Suprapubic skin (tissue), 4 donors: ENCODE measurements at places on chromosomes 6 and 20. TPM values are rescaled to one million over a fixed set of nuclear protein-coding genes. Genes with fewer than 3 reads are reported as not detected.

DNA sequence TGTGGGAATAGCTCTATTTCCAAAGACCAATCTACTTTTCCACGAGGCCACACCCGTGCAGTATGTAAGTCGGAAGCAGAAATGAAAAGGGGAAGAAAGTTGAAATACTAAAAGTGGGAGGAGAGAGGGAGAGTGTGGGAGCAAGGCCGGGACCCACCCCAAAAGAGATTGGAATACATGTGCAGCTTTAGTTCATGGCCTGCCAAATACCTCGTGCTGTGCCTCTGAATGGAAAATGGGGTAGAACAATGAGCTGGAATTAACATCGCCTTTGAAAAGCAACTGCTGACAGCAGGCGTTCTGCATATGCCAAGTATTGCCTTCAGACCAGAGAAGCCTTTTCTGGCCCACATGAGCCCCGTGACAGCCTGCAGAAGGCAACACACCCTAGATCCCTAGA, 155.6 kb downstream of the CD83 start:
- H3K27me3 ChIP-seq, result no peaks in the 10 kb centered on the region
- H3K4me1 ChIP-seq, result peaks cover 52% of the 10 kb centered on the region
- no peaks in the 10 kb centered on the region for H3K36me3 ChIP-seq
- no peak for DNase-seq
- no peak overlapping the region for H3K4me3 ChIP-seq
- H3K27ac ChIP-seq, result no peak overlapping the region

- H3K27ac ChIP-seq, result no peak overlapping the region
- H3K36me3 ChIP-seq, result no peaks in the 10 kb centered on the region
- no peaks in the 10 kb centered on the region for H3K27me3 ChIP-seq
Observed at GRCh38 chr6:2522521-2522920, 228.2 kb downstream of the MYLK4 start.

- no peaks in the 10 kb centered on the region for H3K4me1 ChIP-seq
- no peaks in the 10 kb centered on the region for H3K27me3 ChIP-seq
- no peak overlapping the region for H3K4me3 ChIP-seq
Observed at GRCh38 chr20:51612896-51613295, 70.4 kb upstream of the NFATC2 start.

The RPS21 gene
- total RNA-seq, result 1,604 TPM

DNA sequence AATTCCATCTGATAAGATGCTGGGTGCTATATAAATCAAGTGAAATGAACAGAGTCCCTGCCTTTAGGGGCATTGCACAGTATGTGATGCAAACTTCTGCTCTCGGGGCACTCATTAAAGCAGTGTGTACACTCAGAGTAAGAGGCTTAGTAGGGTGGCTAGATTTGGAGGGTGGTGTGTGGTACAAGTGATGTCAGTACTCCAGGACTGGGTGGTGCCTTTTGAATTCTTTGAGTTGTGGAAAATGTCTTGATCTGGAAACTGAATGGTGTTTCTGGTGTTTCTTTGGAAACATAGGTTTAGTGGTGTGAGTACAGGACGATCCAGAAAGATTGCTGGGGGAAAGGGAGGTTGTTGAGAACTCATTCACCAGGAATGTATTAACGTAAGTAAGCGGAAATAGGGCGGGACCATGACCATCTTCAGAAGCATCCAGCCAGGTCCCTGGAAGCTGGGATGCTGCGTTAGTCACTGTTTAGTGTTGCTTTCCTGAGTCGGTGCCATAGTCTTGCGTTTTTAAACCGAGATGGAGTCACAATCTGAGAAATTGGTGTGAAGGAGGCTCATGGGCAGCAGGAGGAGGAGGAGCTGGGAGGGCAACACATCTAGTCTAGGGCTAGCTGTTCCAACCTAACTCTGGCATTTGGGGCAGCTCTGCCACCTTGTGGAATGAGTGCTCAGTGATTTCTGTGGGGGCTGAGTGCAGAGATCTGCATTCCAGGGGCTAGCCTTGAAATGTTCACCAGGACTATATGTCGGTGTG, 70.3 kb downstream of the SCAND1 start:
- H3K27me3 ChIP-seq, result no peaks in the 10 kb centered on the region
- peak overlapping the region; percentile 83 for H3K27ac ChIP-seq
- no peaks in the 10 kb centered on the region for H3K36me3 ChIP-seq
- H3K4me1 ChIP-seq, result peaks cover 15% of the 10 kb centered on the region

- no peak for DNase-seq
- peaks cover 21% of the 10 kb centered on the region for H3K4me1 ChIP-seq
- H3K36me3 ChIP-seq, result peaks cover 82% of the 10 kb centered on the region
Observed at GRCh38 chr6:109373762-109374161, 8.5 kb downstream of the CD164 start.

The LTB gene
- not detected for total RNA-seq

GRCh38 chr6:22024973-22025467, 271.8 kb downstream of the PRL start:
- H3K27ac ChIP-seq, result no peak overlapping the region
- no peak for DNase-seq
- H3K27me3 ChIP-seq, result no peaks in the 10 kb centered on the region
- H3K4me1 ChIP-seq, result peaks cover 13% of the 10 kb centered on the region
- H3K4me3 ChIP-seq, result no peak overlapping the region
- H3K36me3 ChIP-seq, result no peaks in the 10 kb centered on the region

The LRRC73 gene
- total RNA-seq, result 0.42 TPM
